ENCODE measurements at places on chromosomes 11 and 22. TPM values are rescaled to one million over a fixed set of nuclear protein-coding genes. Genes with fewer than 3 reads are reported as not detected.

GRCh38 chr11:89484896-89485295 lies 6.3 kb downstream of the NOX4 start:
- DNase-seq, result no peak

The INS gene
- total RNA-seq, result 1,584 TPM

The OR8G5 gene
- total RNA-seq, result not detected

DNA sequence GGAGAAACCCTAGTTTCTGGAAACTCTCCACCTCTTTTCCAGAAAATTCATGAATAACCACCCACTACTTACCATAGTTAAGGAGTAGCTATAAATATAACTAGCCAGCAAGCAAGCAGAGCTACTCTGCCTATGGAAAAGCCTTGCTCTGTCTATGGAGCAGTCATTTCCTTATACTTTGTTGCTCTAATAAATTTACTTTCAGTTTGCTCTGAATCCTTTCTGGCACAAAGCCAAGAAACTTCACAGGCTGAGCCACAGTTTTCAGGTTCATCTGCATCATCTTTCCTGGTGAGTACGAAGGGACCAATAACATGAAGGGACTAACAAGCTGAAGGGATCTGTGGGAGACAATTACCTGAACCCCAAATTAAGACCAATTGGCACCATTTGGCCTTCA lies 4.6 kb downstream of the OR4C45 start:
- DNase-seq, result no peak

GRCh38 chr11:808427-809286 lies 1.1 kb upstream of the RPLP2 start:
- no peak for DNase-seq

GRCh38 chr22:29031227-29032011 lies 30.2 kb downstream of the C22orf31 start:
- no peak for DNase-seq

- no peak for DNase-seq
Measured at GRCh38 chr22:41052661-41053490, 39.5 kb upstream of the EP300 start.

DNA sequence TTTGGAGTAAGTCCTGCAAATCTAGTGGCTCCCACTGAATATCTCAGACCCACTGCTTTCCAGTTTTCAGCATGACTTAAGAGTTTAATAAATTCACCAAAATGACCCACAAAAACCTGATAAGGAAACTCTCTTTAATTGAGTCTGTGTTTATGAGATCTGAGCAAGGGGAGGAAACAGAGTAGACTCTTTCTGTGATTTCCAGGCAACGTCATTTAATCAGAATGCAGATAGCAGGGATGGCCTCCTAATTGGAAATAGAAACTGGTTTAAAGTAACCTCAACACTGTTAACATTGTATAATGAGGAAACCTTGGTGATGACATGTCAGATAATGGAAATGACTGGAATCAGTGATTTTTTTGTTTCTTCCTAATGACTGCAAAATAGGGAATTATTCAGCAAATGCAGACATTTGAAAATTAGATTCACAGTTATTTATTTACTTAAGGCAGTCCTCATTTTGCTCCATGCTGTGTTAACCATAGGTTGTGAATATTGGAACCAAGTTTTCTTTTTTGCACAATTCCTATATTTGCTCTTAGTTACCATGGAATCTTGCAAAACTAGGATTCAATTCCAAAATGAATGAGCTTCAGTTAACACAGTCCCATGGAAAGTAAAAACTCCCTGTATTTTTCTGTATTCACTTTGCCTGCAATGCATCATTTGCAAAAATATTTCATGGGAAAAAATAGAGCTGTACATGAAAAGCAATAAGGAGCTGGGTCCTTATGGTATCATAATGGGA lies 1324.5 kb downstream of the LRRC4C start:
- DNase-seq, result no peak

The RAG1 gene
- 1.4 TPM for total RNA-seq

The OR52E6 gene
- total RNA-seq, result not detected

The SCO2 gene
- total RNA-seq, result 2.0 TPM

DNA sequence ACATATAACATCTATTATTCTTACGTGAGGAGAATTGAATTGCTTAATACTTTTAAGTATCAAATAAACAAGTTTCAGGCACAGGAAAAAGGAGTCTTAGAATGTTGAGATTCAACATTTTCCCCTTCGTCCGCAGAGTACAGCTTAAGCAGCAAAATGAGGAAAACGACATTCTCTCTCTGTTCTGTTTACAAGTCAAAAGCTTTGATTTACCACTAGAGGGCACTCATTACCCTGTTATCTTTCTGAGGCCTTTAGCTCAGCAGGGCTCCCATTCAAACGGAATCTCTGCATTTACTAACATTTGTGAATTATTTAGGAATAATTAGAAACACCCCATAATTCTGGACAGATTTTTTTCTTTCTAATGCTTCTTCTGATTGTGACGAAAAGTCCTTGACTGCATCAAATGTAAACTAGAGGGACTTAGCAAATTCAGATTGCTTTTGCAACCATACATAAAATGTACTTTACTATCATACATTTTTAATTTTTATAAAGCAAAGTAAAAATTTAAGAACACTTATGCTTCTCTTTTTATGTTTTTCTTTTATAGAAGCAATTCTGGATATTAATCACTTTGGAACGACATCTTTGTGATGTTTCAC lies 75.0 kb downstream of the JRKL start:
- DNase-seq, result no peak

DNA sequence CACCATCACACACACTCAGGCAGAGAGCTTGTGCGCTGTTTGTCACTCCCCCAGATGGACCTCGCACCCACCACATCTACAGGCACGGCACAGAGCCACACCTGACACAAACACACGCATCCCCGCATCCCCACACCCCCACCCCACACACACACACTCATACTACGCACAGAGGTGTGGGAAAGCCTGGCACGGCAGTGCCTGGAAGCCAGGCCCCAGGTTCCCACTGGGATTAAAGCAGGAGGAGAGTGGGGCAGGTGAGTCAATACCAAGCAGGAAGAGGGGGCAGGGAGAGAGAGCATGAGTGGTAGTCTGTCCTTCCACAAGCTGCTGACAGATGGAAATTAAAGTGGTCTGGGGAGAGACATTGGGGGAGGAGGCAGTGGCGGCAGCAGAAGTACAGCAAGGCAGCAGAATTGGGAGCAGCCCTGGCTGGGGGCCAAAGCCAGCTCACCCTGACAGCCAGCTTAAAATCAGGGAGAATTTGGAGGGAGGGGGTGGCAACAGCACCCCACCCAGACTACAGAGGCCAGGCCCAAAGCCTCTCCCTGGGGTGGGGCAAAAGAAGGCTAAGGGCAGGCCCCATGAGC lies 20.7 kb downstream of the TNKS1BP1 start:
- no peak for DNase-seq

The DNAJB7 gene
- not detected for total RNA-seq

The OR2AG2 gene
- not detected for total RNA-seq

- no peak for DNase-seq
Measured at GRCh38 chr22:38835888-38836301, 7.9 kb downstream of the NPTXR start.

DNA sequence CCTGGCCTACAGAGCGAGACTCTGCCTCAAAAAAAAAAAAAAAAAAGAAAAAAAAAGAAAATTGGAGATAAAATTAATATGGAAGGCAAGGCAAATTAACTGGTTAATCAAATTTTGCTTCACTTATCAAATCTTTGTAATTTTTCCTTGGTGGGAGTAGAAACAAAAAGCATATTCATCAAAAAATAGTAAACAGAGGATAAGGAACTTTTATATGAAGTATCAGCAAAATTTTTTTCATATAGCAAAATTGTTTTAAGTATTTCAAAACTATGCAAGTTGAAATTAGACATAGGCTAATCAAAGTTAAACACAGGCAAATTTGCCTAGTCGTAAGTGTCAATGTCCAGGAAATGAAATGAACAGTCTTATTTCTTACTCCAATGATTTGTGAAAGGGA lies 33.0 kb downstream of the PICALM start:
- DNase-seq, result no peak

GRCh38 chr11:124043420-124043819 lies 2.3 kb upstream of the OR10G7 start:
- no peak for DNase-seq

DNA sequence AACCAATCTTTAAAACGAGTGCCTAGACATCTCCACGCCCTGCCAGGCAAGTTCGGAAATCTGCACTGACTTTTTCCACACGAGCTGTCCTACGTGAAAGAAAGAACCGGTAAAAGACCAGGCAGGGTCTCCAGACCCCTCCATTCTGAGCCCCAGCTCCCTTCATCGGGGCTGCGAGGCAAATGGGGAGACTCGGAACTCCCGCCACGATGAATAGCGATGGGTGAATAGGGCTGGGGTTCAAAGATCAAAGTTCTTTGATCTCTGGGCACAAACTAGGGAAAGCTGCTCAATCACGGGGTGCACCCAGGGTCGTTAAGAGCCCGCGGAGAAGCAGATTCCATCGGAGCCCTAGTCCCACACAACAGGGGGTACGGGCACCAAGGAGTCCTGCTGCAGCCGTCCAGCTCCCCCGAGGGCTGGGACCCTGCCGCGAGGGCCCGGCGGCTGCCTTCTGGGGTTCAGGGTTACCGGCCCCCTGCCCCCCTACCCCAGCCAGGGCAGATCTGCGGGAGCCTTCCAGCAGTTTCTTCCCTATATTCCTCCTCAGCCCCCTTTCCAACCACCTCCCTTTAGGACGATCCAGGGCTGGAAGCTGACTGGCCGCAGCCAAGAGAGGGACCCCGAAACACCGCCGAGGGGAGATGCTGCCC lies 1.1 kb downstream of the LRP4 start:
- DNase-seq, result no peak

The DDI1 gene
- not detected for total RNA-seq

GRCh38 chr11:126512741-126513715 lies 157.5 kb downstream of the ST3GAL4 start:
- no peak for DNase-seq

GRCh38 chr22:46528121-46528610 lies 9.3 kb downstream of the CELSR1 start:
- no peak for DNase-seq

The SCARF2 gene
- total RNA-seq, result 4.2 TPM

The BCO2 gene
- 2.7 TPM for total RNA-seq

DNA sequence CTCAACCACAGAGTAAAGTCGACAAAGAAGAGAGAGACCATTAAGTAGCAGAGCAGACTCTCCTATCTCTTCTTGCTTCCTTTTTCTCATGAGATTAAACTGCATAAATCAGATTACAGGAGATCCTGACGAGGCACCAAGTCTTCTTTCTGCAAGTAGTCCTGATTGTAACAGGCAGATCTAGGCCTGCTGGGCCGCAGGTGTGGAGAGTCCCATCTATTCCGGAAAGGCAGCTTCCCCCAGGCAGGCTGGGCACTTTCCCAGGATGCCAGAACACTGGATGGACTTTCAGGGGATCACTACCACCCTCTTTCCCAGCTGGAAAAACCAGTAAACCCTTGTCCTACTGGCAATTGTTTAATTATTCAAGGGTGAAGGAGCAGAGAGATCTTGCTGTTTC lies 173.0 kb upstream of the CADM1 start:
- no peak for DNase-seq

DNA sequence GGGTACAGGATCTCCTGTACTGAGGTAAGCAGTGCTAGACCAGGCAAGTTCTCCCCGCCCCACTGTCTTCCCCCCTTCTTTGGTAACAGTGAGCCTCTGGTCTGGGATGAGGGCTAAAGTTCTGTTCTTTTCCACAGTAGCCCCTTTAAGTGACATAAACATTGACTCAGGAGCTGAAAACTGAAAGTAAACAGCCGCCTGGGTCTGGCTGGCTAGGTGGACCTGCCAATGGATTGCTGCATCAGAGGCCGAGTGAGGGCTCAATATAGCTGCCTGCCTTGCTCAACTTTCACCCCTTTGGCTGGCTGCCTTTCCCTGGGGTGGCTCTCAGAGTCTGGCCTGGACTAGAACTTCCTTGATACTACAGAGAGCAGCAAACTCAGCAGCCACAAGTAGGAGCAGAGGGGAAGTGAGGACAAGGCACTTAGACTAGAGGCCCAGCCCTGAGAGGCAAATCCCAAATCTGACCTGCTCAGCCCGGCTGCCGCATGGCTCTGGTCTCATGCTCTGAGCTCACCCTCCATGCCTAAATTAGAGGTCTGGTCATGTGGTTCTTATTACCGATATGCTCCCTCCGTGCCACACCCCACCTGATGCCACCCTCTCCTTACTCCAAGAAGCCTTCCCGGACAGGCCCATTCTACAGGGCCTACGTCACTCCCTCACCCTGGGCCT lies 9.6 kb upstream of the UCP3 start:
- DNase-seq, result no peak

The HSPB2 gene
- total RNA-seq, result not detected

- no peak for DNase-seq
Measured at GRCh38 chr11:96579656-96580055, 189.8 kb downstream of the JRKL start.

GRCh38 chr11:45265969-45266675 lies 20.0 kb downstream of the SYT13 start:
- no peak for DNase-seq
